Upper lobe of left lung (tissue), 6 donors: ENCODE measurements at places on chromosomes 12 and 14. TPM values are rescaled to one million over a fixed set of nuclear protein-coding genes. Genes with fewer than 3 reads are reported as not detected.

Gene HCAR3
- 1.0 TPM for total RNA-seq

Gene ALG10B
- total RNA-seq = 8.0 TPM

Gene RIPK3
- total RNA-seq = 37.4 TPM

Gene HRK
- not detected for total RNA-seq

Gene NAV3
- 3.5 TPM for total RNA-seq

Gene LTB4R2
- 6.2 TPM for total RNA-seq

Gene EIF2S3B
- not detected for total RNA-seq

Gene ZNF891
- total RNA-seq = 1.6 TPM

Gene GSKIP
- 11.5 TPM for total RNA-seq

Gene NINJ2
- total RNA-seq = 25.1 TPM

DNA sequence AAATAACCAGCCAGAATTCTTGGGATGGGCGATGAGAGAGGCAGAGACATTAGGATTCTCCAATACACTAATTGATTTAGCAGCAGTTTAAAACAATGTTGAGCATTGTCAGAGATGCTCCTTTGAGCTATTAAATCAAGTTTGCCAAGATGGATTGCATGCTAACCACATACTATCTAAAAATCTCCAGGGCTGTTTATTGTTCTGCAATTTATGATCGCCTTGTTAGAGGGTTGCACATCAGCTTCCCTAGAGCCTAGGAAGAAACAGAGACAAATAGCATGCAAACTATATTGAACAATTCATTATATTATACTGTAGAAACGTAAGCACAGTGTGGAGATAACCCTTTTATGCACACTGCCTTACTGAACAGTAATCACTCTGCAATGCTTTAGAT lies 599.9 kb downstream of the SOX5 start:
- DNase-seq = no peak

DNA sequence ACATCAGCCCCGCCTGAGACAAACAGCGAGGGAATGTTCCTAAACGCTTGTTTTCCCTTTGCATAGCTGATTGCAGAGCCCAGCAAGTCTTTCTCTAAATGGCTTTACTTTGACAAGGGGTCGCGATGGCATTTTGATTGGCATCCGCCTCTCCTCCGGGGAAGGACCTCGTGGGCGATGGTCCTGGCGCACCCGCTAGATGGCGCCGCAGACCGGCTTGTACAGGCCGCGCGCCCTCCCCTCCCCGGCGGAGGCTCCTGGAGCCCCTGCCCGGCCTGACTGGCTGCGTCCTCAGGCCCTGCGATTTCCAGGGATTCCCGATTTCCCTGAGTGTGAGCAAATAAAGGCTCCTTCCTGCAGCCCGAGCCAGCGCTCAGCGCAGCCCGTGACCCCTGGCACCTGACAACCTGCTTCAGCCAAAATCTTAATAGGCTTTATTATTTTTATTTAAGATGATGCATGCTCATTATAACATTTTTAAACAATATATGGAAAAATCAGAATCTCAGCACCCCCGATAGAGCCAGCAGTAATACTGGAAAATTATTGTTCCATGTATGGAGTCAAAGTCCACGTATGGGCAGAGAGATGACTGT lies 468.3 kb downstream of the AACS start:
- DNase-seq = no peak

DNA sequence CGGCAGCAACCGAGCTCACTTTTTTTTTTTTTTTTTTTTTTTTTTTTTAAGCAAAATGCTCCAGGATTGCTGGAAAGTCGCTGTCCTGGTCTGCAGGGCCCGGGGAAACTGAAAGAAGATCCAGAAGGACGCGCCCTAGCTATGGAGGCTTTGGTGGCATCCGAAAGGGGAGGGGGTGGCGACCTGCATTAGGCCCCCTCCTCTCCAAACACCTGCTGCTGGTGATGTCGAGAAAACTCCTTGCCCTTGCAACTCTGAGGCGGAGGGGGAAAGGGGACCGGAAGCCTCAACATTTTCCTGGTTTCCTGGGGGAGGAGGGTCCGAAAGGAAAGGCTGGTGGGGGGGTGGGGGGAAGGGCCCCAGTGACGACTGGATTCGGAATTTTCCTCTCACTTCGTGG lies 421.1 kb downstream of the VRK1 start:
- no peak for DNase-seq

GRCh38 chr12:66235626-66236281 lies 46.7 kb downstream of the IRAK3 start:
- DNase-seq = no peak

- no peak for DNase-seq
Measured at GRCh38 chr14:60242429-60242828, 6.6 kb upstream of the PPM1A start.

- DNase-seq = peak; percentile 27
Measured at GRCh38 chr14:21924479-21924878, 250.9 kb upstream of the OR4E1 start.

GRCh38 chr14:51260225-51260624 lies 20.2 kb downstream of the TMX1 start:
- DNase-seq = no peak

DNA sequence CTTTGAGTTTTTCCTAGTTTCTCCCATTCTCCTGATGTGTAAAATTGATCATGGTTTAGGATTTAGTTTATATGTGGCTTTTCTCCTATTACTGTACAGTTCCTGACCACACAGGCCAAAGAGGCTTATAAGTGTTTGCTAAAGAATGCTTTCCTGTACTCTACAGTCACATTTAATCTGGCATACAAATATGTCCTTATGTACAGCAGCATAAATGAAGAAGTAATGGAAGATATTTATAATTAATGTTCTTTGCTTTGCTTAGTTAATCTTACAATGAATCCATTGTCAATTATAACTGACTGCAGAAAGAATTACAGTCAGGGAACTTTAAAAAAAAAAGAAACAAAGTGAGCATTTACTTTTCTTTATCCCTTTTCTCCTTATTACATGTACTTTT lies 293.9 kb downstream of the KCNC2 start:
- DNase-seq = no peak

DNA sequence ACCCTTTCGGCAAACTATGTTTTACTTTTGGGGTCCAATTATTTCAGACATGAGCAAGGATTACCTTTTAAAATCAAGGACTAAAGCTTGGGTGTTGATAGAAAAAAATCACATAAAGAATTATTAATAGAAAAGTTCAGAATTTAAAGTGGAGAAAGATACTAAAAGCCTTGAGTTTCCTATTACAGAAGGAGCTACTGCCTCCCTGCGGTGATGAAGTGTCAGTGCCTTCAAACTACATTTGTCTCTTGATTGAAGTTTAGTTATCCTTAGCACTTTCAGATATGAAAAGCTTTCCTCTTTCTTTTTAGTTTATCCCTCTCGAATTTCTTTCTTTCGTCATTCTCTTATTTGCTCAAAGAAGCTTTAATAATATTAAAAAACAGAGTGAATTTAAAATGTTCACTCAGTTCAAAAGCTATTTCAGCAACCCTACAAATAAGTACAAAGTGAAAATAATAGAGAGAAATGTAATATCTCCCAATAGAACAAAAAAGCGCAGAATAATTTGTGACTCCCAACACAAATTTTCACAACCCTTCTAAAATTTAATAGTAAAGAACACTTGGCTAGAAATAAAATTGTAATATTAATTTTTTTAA lies 87.6 kb downstream of the SEC23A start:
- DNase-seq = no peak

- DNase-seq = peak; percentile 94
Measured at GRCh38 chr12:51217133-51217967, 512 bp downstream of the POU6F1 start.

DNA sequence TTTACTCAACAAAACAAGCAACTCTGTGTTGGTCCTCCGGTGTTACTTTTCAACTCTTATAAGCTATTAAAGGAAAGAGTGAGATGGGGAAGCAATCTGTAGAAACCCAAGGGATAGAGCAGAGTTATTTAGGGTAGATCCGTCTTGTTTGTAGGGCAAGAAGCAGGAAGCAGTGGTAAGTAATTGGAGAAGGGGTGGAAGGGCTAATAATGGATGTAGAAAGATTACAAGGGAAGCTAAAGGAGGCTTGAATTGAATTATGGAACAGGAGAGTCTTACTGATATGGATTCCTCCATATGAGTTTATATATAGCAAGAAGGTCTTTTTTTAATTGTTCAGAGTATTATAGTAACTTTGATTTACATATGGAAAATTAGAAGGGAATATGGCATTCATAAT lies 72.7 kb downstream of the MNAT1 start:
- no peak for DNase-seq

DNA sequence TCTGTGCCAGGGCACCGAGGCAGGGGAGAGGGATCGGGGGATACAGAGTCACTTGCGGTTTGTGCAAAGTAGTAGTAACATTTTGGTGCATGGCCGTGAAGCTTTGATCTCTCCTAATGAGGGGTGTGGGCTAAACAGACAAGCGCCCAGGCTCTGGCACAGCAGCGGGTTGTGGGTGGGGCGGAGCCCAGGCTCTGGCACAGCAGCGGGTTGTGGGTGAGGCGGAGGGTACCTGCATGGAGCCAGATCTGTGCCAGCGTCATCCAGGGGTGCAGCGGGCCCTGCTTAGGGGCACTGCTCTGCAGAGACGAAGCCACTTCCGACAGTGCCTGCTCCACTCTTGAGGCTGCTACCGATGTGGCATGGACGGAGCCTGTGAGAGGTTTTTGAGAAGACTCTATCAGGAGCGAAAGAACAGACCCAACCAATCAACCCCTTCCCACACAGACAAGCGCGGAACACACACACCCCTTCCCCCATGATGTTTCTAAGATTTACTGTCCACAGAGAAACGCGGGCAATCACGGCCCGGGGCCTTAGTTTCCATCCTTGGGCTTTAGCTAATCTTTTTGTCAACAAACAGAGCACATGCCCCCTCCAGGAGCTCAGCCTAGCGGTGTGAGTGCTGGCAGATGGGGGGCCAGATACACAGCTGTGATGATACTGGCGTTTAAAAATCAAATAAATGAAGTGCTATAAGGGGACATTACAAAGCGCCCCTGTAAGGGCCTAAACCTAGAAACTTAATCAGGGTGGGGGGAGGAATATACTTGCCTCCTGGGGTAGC lies 196.6 kb downstream of the CALM1 start:
- peak; percentile 73 for DNase-seq

- DNase-seq = peak; percentile 89
Measured at GRCh38 chr14:75340921-75341320, 62.3 kb downstream of the FOS start.

DNA sequence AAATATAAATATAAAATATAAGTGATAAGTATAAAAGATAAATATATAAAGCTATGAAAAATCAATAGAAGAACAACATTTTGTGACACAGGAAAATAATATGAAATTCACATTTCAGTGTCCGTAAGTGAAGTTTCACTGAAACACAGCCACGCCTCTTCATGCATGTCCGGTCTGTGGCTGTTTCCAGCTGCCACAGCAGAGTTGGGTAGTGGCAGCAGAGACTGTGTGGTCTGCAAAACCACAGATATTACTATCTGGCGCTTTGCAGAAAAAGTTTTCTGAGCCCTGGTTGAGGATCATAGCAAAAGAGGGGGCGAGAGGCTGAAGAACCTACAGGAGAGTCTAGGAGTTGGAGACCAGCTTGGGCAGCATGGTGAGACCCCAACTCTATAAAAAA lies 780 bp downstream of the SERPINA4 start:
- DNase-seq = peak; percentile 7

DNA sequence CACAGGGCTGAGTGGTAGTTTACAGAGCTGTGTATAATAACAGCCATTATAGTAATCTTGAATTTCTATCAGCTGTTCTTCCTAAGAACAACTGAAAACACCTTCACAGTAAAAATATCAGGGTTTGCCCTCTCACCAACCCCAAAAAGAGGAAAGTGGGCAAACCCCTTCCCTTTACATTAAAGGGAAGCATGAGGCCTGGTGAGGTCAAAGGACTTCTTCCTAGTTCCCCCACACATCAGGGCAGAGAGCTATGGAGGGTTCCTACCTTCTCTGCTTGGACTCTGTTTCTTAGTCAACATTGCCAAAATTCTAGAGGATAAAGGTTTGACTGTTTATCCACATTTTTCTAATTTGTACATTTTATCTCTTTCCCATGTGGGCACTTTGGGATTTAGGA lies 4.4 kb upstream of the RPAP3 start:
- DNase-seq = no peak

- DNase-seq = no peak
Measured at GRCh38 chr12:12086973-12087692, 16.4 kb downstream of the BCL2L14 start.

GRCh38 chr12:124726596-124727263 lies 136.9 kb downstream of the SCARB1 start:
- DNase-seq = no peak

DNA sequence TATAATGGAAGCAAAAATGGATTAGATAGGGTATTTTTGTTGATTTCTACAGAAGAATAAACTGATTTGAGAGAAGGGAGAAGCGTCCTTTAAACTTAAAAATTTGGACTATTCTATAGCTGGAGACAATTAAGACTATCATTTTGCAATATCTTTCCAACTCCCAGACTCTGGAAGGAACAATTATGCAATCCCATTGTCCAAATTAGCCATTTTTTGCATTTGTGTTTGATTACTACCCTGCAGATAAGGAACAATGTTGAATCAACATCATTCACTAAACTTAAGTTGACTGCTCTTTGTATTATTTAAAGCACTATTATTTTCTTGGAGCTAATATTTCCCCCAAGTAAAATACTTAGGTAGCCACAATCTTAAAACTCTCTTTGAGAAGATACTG lies 34.8 kb upstream of the SELPLG start:
- DNase-seq = no peak

DNA sequence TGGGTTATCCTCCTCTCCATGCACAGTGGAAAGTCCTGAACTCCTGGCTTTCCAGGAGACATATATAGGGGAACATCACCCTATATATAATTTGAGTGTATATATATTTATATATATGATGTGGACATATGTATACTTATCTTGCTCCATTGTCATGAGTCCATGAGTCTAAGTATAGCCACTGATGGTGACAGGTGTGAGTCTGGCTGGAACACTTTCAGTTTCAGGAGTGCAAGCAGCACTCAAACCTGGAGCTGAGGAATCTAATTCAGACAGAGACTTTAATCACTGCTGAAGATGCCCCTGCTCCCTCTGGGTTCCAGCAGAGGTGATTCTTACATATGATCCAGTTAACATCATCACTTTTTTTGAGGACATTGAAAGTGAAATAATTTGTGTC lies 4.4 kb downstream of the SSTR1 start:
- no peak for DNase-seq

DNA sequence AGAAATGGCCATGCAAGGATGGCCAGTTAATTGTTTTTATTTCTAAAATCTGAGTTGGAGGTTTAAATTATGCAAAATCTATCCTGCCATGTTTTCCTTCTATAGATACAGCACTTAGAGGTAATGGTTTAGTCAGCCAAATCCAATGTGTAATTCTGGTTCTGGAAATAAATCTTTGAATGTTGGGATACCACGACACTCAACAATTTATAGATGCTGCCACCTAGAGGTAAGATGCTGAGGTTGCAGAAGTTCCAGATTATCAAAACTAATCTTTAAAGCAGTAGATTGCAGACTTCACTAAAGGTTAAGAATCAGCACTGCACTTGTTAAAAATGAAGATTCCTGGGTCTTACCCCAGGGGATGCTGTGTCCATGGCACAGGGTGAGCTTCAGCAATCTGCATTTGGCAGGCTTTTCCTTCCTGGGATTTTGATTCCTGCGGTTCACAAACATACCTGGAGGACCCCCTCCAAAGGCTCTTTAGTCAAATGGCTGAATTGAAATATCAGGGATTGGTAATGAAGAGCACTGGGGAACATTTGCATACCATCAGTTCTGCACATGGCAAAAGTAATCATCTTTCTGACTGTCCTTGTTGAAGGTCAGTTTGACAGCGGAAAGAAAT lies 53.4 kb upstream of the ANO4 start:
- no peak for DNase-seq
